ENCODE measurements at places on chromosomes 12 and 14.

GRCh38 chr12:19932413-19932812 is 435.9 kb upstream of the PDE3A start:
- DNase-seq: no peak

DNA sequence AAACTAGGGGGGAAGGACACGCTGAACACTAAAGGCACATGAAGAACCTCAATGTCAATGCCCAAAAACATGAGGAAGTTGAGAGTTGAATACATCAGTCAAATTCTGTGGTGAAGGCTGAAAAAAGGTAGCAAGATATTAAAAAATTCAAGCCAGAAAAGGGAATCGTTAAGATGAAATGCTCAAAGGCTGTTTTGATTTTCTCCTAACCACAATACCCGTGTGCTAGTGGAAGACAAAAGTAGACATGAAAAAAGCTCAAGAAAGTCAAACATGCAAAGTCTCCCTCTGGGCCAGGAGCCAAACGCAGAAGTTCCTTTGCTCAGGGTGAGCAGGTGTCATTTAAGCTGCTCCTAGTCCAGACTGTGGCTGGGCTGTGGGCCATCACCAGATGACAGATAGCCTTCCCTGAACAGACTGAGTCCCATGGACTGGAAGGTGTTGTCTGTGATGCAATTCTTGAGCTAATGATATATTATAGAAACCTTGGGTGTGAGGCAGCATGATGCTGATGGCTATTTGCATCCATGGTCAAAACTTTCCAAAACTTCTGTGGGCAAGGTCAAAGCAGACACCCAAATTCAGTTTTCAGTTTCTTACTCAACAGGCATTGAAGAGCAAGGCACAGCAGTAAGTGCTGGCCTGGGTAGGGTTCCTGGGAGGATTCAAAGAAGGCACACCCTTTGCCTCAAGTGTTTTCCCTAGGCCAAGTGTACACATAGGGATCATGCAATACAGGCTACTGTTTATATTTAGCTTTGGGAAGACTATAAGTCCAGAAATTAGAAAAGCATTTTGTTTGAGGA is 81.6 kb downstream of the MYRFL start:
- DNase-seq: no peak

DNA sequence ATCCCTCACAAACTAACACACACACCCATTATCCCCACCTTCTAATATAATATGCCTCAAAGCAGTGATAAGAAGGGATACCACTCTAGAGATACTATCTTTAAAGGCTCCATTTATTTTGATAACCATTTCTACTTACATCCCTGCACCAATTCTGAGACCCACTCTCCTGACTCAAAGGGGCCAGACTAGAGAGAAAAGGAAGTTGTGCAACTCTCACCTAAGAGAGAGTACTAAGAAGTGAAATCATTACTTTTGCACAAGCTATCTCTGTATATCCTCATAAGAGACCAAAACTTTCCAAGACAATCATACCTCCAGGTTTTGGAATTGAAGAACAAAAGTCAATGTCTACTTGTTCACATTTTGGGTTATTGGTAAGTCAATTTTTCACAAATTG is 45.4 kb upstream of the USP15 start:
- DNase-seq: no peak

- no peak for DNase-seq
These were observed 268.4 kb downstream of the LRFN5 start for GRCh38 chr14:41875116-41875515.

- DNase-seq: no peak
These were observed 24.6 kb upstream of the APOF start for GRCh38 chr12:56387152-56387736.

DNA sequence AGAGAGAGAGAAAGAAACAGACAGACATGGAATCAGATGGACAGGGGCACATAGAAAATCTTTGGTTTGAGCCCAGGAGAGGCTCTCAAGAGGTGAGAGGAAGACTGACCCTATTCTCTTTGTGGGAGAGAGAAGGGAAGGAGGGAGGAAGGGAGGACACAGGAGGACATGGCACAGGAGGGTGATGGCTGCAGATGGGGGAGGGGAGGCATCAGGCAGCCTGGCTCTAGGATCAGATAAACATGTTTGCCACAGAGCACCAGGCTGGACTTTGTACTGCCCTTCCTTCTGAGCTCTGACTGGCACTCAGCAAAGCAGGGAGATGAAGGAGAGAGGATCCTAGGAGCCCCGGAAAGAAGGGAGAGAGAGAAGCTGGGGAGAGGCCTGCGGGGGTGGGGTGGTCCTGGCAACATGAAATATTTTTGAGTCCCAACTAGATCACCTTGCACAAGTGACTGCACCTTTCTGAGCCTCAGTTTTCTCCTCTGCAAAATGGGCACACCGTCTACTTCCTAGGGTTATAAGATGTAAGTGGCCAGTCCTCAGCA is 6.1 kb downstream of the HNF1A start:
- no peak for DNase-seq

- DNase-seq: no peak
These were observed 3.4 kb upstream of the RNASE8 start for GRCh38 chr14:21054123-21054767.

DNA sequence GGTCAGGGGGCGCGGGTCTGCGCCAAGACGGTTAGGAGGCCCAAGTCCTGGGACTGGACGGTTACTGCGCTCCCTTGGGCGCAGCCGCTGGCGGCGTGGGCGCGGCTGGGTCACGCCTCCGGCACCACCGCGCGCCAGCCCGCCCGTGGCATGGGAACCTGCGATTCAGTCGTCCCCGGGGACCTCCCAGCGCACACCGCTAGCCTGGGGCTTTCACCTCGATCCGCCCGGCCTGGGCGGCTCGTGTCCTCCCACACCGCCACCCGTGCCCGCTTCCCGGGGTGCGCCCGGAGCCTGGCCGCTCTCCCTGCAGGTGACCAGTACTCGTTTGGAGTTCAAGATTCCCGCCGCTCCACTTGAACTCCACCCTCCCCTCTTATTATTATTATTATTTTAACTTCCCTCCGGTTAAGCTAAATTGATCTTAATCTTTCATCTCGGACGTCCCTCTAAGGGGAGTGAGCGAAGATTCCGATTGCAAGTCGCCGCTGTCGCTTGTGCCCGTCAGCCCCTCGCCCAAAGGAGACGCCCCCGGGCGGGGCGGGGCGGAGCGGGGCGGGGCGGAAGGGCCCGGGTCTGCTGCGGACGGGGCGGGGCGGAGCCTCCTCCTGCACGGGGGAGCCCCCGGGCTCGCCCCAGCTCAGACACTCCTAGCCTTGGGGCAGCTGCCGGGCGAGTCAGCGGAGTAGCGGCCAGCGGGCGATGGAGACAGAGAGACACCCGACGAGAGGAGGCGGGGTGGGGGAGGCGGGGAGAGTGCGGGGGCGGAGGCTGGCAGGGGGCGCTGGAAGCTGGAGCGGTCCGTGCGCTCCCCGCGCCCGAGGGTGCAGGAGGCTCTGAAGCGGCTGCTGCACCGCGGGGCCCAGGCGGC is at the start of gene KCNMB4:
Gene KCNMB4, plus strand, starts transcription at position 643 of the 871 bp plus-strand sequence. CDS start 445 bp downstream, outside the sequence.
- peak; percentile 75 for DNase-seq

- no peak for DNase-seq
These were observed 17.2 kb upstream of the GARIN2 start for GRCh38 chr14:67172056-67172455.

- no peak for DNase-seq
These were observed 12.2 kb downstream of the DNAI7 start for GRCh38 chr12:25182765-25183164.

DNA sequence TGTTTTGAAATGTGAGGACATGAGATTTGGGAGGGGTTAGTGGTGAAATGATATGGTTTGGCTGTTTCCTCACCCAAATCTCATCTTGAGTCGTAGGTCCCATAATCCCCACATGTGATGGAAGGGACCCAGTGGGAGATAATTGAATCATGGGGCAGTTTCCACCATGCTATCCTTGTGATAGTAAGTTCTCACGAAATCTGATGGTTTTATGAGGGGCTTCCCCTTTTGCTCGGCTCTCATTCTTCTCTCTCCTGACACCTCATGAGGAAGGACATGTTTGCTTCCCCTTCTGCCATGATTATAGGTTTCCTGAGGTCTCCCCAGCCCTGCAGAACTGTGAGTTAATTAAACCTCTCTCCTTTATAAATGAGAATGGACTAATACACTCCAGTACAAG is 18.0 kb downstream of the GALNT6 start:
- DNase-seq: no peak

GRCh38 chr12:26299751-26300150 is 104.4 kb downstream of the SSPN start:
- no peak for DNase-seq

- DNase-seq: no peak
These were observed 538.0 kb upstream of the ATP2B1 start for GRCh38 chr12:90246688-90247087.

GRCh38 chr12:67546746-67547145 is 101.8 kb upstream of the DYRK2 start:
- DNase-seq: no peak

DNA sequence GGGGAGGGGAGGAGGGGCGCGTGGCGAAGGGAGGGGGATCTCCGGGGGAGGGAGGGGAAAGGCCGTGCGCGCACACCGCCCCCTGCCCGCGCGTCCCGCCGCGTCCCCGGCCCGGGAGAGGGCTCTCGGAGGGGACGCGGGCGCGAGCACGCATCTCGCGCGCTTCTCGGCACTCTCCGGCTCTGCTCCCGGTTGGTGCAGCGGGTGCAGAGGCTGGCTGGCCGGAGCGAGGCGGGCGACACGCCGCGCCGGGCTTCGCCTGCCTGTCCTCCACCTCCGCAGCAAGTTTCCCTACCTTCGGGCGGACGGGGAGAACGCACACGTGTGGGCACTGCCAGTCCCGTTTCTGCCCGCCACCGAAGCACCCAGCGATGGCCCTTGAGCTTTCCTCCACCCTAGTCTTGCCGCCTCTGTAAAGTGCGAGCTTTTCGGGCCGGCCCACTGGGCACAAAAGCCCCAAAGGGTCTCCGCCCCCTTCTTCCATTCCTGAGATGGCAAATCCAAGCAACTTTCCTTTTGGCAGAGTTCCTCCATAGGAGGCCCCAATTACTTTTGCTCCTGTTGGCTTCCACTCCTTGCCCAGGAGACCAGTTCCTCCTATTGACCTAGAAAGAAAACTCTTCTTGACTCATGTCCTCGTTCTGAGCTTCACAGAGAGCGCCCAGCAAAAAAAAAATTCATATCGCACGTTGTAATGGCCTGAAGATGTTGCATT is 363 bp upstream of the CSAD start:
- peak; percentile 75 for DNase-seq

- DNase-seq: no peak
These were observed 99.1 kb downstream of the NELL2 start for GRCh38 chr12:44777044-44777443.

DNA sequence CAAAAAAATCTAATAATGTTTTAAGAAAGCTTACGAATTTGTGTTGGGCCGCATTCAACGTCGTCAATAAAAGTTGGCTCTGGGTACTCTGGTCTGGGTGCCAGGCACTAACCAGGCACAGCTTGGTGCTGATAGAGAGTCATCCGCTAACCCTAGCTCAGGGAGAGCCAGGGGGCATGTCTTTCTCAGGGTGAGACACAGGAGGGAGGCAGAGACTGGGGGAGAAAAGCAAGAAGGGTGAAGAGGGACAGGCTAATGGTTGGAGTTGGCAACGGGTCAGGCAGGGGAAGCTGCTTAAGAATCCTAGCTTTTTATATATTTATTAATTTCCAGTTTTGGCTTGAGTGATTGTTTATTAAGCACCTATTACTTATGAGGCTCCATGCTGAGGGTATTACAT is 105.0 kb downstream of the CMKLR1 start:
- DNase-seq: no peak

DNA sequence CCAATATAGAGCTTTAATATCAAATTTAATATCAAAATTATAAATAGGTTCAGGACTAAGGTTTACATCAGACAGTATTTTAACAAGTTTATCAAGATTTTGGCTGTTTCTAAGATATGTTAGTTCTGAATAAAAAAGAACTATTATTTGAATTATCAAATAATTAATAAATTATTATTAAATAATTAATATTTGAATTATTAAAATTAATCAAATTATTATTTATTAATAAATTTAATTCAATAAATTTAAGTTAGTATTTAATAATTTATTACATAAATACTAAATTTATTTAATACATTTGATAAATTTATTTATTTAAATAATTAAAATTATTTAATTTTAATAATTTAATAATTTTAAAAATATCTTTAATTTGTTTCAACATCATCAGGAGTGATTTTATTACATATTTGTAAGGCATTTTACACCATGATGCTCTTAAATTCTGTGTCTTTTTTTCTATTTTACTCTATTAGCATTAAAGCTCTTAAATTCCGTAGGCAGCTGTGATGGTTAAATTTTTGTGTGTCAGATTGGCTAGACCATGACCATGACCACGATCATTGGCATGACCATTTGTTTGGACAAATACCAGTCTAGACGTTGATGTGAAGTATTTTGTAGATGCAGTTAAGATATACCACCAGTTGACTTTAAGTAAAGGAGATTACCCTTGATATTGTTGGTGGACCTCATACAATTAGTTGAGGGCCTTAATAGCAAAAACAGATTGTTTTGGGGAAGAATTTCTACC is 82.6 kb downstream of the BBS10 start:
- DNase-seq: no peak

DNA sequence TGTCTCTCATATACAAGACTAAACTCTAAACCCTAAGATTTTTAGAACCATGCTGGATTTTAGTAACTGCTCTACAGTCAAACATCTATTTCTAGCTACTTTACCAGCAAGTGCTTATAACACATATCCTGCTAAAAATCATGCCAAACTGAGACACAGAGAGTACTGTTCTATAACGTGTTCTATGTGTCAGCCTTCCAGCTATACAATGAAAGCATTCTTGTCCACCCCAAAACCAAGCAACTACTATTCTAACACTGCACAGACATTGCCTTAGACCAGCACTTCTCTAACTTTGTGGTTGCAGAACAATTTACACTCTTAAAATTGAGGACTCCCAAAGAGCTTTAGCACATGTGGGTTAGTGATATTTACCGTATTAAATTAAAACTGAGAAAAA is 85.7 kb downstream of the SPPL3 start:
- no peak for DNase-seq

- DNase-seq: no peak
These were observed 472.7 kb upstream of the TMPO start for GRCh38 chr12:98042668-98043067.

DNA sequence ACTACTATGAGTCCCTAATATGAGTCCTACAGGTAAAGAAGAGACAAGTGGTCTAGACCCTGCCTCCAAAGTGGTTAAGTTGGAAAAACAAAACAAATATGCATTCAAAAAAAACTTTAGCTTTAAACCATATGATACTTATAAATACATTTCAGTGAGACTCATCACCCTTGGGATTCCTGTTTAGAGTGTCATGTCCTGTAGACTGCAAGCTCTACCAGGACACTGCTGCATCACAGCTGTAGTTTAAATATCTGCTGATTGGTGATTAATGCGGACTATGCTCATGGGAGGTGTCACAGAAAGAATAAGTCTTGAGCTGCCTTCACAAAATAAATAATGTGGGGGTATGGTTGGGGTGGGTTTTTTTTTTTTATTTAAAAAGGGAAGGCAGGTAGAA is 8.8 kb upstream of the LGR5 start:
- DNase-seq: no peak

DNA sequence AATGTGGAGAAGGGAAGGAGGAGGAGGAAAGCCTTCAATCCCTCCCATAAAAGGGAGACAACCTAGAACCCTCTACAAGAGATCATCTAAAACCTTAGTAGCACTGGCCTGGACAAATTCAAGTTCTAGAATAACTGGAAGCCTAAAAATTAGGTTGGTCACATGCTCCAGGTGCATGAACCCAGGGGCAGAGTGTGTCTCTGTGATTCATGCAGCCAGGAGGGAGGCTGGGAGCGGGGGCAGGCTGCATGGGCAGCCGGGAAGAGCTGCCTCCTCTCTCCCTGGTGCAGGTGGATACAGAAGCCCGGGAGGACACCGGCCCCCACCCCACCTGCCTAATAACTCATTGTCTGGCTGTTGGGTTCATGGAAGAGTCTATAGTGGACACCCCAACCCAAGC is 38.6 kb downstream of the CCDC85C start:
- no peak for DNase-seq
